Femur (tissue), 1 donor: ENCODE measurements at places on chromosomes 7 and 10.

DNA sequence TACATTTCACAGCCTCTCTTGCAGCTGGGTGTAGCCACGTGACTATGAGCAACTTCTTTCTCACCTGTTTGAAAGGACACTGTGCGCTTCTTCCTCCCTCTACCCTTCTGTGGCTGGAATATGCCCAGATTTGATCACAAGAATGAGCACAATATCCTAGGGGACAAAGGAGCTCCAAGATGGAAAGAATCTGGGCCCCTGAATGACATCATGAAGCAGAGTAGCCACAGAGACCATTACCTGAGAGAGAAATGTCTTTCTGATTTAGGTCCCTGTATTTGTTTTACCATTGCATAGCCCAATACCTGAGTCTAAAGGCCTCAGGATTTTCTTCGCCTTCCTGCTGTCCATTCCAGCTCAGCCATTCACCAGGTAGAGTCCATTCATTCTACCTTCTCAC lies 15.4 kb downstream of the ZNF503 start:
- no peak for DNase-seq

DNA sequence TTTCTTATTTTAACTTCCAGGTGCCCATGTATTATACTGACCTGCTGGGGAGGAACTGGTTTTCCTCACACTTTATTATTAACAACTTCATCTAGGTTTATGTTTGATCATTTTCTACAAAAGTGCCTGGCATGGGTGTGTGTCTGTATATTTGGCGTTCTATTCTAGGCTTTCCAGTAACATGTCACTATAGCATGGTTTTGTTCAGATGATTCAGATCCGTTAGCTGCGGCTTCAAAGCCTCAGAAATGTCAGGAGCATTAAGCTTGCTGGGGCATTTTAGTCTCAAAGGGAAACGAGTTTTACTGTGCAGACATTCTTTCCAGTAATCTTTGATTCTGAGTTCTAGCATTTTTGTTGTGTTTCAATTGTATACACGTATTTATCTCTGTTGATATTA lies 2.3 kb downstream of the INPP5A start:
- DNase-seq, result peak; percentile 32

DNA sequence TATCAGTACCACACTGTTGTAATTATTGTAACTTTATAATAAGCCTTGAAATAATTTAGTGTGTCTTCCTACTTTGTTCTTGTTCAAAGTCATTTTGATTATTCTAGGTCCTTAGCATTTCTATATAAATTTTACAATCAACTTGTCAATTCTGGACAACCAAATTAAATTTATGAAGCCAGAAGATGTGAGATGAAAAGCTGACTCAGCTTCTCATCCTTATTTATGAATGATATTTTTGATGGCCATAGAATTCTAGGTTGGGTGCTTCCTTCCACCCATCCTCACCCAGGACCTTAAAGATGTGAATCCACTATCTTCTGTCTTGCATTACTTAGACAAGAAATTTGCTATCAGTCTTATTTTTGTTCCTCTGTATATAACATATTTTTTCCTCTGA lies 261.1 kb downstream of the GFRA1 start:
- DNase-seq, result no peak

- no peak for DNase-seq
These were observed 595 bp upstream of the SFXN4 start for GRCh38 chr10:119166118-119166500.

- no peak for DNase-seq
These were observed 5.8 kb upstream of the LRRC4 start for GRCh38 chr7:128037081-128037480.

GRCh38 chr10:52954407-52954806 lies 181.8 kb upstream of the MBL2 start:
- no peak for DNase-seq

- peak; percentile 56 for DNase-seq
These were observed at the start of gene NEURL1 for GRCh38 chr10:103493362-103493915. TSS of gene NEURL1 (plus strand) at chr10:103493705. CDS start at chr10:103494388, 683 bp downstream.

DNA sequence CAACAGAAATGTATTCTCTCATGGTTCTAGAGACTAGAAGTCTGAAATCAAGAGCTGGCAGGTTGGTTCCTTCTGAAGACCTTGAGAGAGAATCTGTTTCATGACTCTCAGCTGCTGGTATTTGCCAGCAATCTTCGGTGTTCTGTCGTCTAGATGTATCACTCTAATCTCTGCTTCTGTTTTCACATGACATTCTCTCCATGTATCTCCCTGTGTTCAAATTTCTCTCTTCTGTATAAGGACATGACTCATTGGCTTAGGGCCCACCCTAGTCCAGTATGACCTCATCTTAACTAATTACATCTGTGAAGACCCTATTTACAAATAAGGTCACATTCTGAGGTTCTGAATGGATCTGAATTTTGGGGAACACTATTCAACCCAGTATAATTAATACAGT lies 82.3 kb downstream of the ANKRD7 start:
- DNase-seq, result no peak
